ENCODE measurements at places on chromosomes 4 and X.

DNA sequence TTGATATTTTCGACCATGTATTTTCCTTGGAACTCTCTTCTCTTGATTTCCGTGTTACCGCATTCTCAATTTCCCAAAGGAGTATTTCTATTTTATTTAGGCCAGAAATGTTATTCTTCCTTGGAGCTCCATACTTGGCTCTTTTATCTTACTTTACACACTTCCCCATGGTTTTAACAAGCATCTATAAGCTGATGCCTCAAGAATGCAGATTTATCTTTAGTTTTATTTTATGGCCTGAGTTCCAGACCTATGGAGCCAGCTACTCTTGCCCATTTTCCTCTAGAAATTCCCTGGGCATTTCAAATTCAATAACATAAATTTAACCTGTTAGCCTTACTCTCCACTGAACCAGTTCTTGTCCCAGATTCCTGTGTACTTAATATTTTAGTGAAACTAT lies 43.7 kb downstream of the SULT1E1 start:
- no peak for DNase-seq

DNA sequence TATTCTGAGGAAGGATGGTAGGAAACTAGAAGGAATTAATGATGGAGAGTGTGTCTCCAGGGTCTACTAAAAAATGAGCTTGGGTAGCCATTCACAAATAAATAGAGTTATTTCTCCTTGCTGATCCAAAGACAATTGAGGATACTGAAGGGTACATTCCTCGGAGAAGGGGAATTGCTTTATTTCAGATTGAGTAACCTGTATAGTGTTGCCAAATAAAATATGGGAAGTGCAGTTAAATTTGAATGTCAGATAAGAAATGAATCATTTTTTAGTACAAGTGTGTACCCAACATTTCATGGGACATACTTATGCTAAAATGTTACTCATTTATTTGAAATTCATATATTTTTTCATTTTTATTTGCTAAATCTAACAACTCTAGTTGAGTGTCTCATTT lies 16.0 kb upstream of the VSIG1 start:
- DNase-seq: no peak

DNA sequence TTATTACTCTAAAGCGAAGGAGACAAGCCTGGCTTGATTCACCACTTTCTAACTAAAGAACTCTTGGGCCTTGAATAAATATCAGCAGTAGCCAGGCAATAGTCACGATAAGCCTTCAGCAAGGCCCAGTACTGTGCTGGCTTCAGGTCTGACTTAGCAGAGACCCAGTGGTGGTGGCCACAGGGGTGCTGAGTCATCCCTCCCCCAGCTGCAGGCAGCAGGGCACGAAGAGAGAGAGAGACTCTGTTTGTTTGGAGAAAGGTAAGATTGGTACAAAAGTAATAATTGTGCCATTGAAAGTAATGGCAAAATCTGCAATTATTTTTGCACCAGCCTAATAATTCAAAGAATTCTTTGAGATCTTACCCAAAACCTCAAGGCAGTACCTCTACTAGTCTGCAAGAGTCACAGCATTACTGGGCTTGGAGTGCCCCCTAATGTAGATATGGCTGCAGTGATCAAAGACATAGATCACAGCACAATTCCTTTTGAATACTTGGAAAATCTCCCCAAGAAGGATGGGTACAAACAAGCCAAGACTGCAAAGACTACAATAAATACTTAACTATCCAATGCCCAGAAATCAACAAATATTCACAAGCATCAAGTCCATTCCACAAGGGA lies 159.5 kb upstream of the USP38 start:
- no peak for DNase-seq

GRCh38 chr4:118351851-118352827 lies 664 bp downstream of the PRSS12 start:
- no peak for DNase-seq

- DNase-seq: no peak
Measured at GRCh38 chr4:47717188-47717587, 120.7 kb downstream of the CORIN start.

GRCh38 chr4:52822972-52823701 lies 39.0 kb upstream of the RASL11B start:
- no peak for DNase-seq

DNA sequence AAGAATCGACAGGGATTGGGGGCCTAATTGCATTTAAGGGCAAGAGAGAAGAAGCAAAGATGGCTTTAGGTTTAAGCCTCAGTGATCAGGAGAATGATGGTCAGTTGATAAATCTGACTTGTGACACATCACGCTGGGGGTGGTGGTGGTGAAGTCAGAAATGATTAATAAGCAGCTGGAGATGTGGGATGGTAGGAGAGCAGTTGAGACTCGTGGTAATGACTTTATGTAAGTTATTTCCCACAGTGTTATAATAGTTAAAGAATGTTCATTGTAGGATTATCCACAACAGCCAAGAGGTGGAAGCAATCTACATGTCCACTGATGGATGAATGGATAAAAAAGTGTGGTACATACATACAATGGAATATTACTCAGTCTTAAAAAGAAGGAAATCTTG lies 178.9 kb upstream of the GPC4 start:
- no peak for DNase-seq

GRCh38 chr4:80305466-80305865 lies 30.1 kb upstream of the CFAP299 start:
- DNase-seq: no peak

GRCh38 chrX:147846676-147847075 lies 65.0 kb upstream of the FMR1 start:
- DNase-seq: no peak

DNA sequence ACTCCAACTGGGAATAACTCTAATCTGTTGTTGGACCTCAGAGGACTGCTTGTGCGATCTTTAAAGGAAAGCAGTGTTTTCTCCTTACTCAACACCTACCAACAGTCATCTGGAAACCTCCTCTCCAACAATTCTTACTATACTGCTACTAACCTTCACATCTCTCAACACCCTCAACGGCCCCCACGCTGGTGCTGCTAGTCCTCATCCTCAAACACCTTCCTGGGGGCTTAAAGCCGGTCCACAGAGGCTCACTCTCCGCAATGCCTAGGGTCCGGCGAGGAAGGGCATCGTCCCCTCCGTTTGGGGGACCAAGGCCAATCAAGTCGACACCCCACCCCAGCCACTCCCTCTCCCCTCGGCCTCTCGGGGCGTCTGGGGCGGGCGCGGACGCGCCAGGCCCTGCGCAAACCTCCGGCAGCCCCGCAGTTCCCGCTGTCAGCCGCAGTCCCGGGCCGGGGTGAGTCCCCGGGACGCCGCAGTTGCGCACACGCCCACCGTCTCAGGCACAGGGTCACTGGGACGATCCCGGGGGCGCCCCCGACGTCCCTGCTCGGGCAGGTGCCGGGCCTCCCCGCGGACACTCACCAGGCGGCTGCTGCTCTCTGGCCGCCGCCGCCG lies 418 bp downstream of the TAB3 start:
- no peak for DNase-seq

- DNase-seq: no peak
Measured at GRCh38 chr4:173174184-173174583, 5.6 kb downstream of the GALNT7 start.

DNA sequence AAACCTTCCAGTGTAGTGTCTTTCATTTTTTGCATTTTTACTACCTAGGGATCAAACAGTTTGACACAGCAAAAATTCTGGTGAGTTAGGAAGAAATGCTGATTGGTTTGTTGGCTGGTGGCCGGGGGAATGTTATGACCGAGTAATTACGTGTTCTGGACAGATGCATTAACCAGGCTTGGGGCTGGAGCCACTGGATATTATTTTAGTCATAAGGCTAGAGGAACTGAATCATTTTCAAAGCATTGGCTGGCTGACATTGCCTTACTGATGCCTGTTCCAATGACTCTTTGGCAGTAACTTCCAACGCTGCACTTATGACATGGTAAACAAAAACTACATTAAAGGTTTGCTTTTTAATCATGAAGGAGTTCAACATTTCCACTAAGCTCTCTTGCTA lies 84.6 kb downstream of the FBXO8 start:
- no peak for DNase-seq

GRCh38 chr4:123064390-123064789 lies 142.0 kb upstream of the NUDT6 start:
- no peak for DNase-seq

DNA sequence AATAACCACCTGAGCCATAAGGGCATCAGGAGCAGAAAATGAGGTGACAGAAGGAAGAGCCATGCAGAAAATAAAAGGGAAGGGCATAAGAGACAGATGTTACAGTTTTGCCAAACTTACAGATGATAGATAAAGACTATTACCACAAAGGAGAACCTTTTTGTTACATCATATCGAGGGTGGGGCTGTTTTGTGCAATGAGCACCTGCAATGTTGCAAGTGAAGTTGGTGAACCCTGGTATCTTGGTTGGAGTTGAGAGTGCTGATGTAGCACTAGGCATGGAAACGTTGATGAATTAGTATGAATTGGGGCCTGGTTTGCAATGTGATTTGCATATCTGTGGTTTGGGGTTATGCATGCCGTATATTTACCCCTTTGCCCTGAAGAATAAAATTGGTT lies 119.8 kb upstream of the TEX13D start:
- no peak for DNase-seq

GRCh38 chr4:135032670-135033069 lies 831.1 kb upstream of the PABPC4L start:
- DNase-seq: no peak

- no peak for DNase-seq
Measured at GRCh38 chr4:174859904-174860303, 30.9 kb upstream of the GLRA3 start.

DNA sequence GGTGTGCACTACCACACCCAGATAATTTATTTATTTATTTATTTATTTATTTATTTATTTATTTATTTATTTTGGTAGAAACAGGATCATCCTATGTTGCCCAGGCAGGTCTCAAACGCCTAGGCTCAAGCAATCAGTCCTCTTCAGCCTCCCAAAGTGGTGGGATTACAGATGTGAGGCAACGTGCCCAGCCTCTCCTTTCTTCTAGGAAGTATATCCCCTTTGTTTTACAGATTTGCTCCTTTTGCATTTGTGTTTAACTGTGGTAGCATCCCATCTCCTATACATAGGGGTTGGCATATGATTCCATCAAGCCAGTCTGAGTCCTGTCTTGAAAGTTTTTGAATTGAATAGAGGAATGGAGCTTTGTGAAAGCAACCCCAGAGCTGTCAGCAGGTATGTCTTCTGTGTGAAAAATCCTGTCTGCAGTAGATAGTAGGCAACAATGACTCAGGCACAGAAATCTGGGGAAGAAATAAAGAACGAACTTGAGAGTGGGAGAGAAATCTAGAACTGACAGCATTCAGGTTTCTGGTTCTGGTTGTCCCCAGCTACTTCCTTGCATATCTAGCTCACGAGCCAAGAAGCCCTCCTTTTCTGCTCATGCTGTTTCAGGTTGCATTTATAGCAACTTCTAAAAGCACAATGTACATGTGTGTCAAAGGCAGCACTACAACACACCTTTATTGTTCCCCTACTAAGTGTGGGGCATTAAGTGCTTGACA lies 113.7 kb upstream of the LSM6 start:
- no peak for DNase-seq

DNA sequence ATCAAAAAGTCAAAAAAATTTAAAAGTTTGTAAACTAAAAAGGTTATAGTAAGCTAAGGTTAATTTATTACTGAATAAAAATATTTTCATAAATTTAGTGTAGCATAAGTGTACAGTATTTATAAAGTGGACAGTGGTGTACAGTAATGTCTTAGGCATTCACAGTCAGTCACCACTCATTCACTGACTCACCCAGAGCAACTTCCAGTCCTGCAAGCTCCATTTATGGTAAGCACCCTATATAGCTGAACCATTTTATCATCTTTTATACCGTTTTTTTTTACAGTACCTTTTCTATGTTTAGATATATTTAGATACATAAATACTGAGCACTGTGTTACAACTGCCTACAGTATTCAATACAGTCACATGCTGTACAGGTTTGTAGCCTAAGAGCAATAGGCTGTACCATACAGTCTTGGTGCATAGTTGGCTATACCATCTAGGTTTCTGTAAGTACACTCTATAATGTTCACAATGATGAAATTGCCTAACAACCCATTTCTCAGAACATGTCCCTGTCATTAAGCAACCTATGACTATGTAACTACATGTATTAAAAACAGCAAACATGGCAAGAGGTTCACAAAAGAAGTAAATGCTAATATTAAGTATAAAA lies 18.6 kb downstream of the ACSL4 start:
- no peak for DNase-seq

GRCh38 chr4:80276931-80277330 lies 10.5 kb downstream of the FGF5 start:
- DNase-seq: no peak

Data from stimulated activated CD8-positive, alpha-beta memory T cell treated with anti-CD3 and anti-CD28 coated beads, Interleukin-4, amount 100 ng/mL, for 1 hour (primary cell).